ENCODE measurements at places on chromosomes 16 and 17.

DNA sequence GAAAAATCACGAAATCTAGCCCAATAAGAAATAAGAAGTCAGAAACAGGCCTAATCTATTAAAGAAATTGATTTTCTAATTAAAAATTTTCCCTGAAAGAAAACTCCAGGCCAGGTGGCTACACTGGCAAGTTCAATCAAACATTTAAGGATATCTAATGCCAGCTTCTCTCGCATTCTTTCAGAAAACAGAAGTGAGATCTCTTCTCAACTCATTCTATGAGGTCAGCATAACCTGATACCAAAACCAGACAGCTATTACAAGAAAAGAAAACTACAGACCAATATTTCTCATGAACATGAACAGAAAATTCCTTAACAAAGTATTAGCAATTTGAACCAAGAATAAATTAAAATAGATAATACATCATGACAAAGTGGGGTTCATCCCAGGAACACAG is 52.4 kb downstream of the AXIN2 start:
- DNase-seq = no peak

DNA sequence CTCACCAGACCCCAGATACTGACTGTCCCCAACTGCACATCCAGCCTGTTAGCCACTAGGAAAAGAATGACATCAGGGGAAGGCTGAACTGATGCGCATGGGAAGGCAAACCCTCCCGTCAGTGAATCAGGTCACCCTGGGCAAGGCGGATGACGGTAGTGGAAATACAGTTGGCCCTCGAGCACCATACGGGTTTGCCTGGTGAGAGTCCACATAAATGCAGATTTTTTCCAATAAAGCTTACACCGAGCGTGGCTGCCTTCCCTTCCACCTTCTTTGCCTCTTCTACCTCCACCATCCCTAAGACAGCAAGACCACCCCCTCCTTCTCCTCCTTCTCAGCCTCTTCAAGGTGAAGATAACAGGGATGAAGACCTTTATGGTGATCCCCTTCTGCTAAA is 236.1 kb upstream of the TNRC6C start:
- no peak for DNase-seq

- no peak for DNase-seq
Observed at GRCh38 chr17:12362853-12363455, 302.7 kb upstream of the MYOCD start.

DNA sequence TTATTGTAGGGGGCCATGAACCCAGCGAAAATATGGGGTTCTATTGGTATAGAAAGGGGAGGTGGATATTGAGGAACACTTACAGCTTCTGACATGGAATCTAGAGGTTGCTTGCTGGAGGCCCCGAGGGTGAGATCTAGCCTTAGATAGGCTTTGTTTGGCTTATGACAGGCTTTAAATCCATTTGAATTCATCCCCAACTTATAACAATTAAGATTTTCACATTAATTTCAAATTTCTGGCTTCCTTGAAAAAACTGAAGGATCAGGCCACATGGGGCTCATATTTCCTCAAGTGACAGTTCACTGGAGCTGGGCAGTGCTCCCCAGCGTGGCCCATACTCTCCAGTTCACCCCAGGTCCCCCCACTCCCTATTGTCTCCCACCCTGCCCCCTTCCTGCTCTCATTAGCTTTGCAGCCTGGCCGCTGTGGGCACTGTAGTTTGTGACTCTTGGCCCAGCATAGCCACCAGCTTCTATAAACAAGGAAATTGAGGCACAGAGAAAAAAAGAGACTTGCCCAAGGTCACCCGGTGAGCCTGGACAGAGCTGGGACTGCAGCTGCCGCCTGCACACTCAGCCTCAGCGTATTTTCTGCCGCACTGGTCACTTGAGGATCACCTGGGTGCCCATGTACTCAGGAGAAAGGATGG is 19.8 kb upstream of the ADGRG1 start:
- DNase-seq = no peak

DNA sequence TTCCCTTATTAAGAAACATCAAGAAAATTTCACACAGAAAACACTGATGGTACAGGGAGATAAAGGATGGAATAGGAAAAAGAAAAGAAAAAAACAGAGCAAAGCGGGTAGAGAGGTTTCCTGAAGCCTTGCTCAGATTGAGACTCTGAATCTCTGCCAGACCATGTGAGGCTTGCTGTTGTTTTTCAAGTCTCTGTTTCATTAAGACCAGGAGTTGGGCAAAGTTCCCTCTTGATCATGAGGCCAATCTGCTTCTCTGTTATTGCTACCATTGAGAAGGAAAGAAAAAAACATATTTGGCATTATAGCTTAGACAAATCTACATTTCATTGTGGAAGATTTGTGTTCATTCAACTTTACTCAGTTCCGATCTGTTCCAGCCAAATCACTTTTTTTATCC is 201.6 kb upstream of the SOX9 start:
- no peak for DNase-seq

- no peak for DNase-seq
Observed at GRCh38 chr17:76865174-76865573, 3.0 kb upstream of the MGAT5B start.

- DNase-seq = no peak
Observed at GRCh38 chr16:50839920-50840729, 98.2 kb downstream of the CYLD start.

DNA sequence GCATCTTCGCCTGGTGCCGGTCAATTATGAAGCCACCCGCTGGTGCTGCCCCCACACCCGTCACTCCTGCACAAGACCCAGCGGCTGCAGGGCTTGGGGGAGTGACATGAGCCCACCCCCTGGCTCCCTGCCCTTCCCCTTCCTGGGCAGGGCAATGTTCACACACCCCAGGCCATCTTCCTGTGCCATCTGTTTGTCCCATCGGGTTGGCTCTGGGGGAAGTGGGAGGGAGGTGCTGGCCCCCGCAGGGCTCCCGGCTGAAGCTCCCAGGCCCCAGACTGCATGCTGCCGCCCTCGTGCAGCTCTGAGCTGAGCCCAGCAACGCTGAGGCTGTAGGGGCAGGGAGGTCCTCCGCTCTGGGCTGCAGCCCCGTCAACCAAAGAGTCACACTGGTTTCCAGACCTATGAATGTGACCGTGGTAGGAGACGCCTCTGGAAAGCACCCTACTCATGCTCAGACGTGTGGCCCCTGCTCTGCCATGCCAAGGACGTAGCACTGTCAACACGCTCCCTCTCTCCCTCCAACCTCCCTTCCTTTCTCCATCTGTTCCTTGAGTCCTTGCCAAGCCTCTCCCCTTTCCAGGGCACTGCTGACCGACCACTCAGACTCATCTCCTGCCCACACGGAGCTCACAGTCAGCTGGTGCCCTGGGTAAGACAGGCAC is 140.4 kb downstream of the ENGASE start:
- no peak for DNase-seq

DNA sequence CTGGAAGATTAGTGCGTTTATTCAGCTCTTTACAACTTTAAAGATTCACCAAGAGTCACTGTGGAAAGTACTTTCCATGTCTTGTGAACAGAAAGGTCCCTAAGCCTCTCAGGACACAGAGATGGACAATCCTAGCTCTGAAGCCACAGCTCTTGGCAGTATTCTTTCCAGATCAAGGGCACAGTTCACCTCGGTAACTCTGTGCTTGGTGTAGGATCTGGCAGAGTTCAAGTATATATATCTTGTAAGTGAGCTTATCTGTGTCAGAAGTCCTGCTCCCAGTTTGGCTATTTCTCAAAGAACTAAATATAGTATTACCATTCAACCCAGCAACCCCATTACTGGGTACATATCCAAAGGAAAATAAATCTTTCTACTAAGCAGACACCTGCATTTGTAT is 183.7 kb downstream of the CBLN1 start:
- no peak for DNase-seq

DNA sequence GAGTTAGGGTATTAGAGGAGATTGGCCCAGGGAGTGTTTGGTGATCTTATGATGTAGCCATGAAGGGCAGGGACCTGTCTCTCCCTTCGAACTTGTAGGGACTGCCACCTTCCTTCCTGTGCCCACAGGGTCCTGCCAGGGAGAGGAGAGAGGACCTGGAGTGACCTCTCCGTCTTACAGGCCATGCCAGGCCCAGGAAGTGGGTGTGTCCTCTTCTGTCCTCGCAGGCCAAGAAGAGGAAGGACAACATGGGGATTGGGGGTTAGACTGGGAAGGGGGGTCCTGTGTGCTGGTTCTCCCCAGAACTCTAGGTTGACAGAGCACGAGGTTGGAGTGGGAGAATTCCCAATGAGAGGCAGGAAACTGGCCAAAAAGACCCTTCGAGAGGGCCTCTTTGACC is 43.4 kb upstream of the TAC4 start:
- DNase-seq = no peak

DNA sequence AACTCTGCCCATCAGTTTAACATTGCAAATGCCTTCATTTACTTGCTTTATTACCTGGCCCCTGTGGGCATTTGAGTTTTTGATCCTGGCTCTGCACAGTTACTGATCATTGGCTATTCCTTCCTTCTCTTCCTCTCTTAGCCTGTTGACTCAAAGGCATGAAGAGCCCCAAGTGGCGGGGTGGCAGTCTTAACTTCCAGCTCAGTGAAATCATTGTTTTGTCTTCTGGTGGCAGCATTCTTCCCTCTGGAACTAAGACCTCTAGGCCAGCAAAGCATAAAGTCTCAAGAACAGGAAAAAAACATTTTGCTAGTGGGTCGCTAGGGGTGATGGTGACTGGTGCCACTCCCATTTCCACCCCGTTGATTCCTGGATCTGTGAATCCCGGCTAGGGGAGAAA is 52.3 kb upstream of the MRTFB start:
- no peak for DNase-seq

- no peak for DNase-seq
Observed at GRCh38 chr16:24141466-24141865, 114.7 kb upstream of the CACNG3 start.
